ENCODE measurements at places on chromosomes 3 and 15.

- DNase-seq = no peak
Measured at GRCh38 chr15:46892621-46893160, 824.6 kb upstream of the SEMA6D start.

DNA sequence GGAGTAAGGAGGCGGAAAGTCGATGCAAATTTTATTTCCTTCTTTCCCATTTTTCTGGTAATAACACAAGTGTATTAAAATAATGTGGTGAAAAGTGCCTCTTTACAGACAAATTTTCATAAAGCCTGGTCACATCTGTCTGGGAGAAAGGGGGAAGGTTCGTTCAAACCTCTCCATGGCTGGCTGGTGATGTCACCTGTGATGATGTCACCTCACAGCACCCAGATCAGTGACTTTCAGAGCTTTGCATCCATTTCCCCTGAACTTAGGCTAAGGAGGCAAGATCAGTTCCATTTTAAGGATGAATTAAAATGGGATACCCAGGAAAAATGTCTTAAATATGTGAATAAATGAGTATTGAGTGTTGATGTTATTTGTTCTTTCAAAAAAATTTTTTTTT lies 34.1 kb downstream of the ATP10A start:
- DNase-seq = no peak

DNA sequence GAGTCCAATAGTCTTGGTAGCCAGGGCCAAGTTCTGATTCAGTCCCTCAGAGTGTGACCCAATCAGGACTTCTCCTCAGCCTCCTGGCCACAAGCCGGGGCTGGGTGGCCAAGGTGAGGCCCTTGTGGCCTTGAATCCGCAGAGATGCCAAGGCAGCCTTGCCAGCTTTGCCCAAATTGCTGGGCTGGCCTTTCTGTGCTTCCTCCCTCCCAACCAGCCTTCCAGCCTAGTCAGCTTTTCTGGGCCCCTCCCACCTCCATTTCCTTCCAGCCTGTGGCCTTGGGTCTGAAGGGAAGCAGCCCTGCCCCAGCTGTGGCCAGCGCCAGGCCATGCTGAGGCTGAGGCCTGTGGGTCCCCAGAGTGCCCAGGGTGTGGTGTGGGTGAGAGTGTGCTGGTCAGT lies 34.3 kb upstream of the ANKDD1A start:
- DNase-seq = no peak

DNA sequence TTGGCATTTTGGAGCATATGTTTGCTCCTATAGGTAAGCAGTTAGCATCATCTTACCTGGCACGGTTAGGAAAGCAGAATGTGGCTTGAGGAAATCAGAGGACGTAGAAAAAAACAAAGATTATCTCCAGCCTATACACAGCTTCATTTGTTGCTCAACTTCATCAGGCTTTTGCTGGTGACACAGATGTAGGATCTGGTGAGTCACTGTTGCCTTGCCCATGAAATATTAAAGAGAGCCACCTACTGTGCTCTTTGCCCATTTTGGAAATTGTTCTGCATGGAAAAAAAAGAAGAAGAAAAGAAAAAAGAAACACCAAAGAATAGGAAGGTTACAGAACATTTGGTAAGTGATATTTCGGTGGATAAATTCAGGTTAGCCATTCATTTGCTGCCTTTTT lies 3.8 kb downstream of the IL1RAP start:
- no peak for DNase-seq

DNA sequence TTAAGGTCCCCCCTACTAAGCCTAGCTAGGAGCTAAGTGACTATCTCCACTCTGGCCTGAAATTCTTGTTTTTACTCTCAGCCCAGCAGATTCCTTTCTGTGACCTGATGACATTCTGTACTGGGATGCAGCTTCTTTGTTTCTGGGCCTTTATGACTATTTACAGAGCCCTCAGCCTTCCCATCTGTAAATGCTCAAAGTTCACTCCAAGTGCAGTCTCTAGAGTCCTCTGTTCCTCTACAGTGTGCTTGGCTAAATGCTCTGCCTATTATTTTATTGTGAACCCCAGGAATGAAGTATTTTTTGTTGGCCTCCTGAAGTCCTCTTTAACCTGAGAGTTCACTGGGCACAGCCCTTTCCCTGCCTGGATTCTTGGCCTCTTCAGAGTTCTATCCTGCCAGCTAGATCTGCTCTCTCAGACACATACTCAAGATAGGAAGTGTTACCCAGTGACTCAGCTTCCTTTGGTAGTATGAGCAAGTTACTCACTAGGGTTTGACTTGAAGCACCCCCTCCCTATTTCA lies 278.1 kb upstream of the P2RY1 start:
- no peak for DNase-seq

GRCh38 chr3:161305095-161305991 lies 66.0 kb downstream of the SPTSSB start:
- no peak for DNase-seq

DNA sequence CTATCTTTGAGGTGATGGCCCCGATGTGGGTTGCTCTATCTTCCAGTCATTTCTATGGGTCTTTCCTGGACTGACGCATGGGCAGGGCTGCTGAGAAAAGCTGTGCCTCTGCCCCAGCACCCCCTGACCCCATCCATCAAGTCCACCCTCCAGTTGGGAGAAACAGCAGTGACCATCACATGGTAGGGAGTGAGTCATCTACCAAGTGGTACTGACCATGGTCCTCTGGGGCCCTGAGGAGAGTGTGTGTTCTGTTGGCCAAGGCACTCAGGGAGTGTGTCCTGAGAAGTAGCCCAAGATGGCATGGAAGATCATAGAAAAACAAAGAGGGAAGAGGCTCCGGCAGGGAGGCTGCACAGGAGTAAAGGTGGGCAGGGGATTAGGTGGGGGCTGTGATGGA lies 1.6 kb upstream of the DNAH1 start:
- DNase-seq = no peak

GRCh38 chr3:71160785-71161546 lies 422.6 kb downstream of the FOXP1 start:
- DNase-seq = no peak

GRCh38 chr15:65847989-65848388 lies 21.3 kb upstream of the RAB11A start:
- no peak for DNase-seq

DNA sequence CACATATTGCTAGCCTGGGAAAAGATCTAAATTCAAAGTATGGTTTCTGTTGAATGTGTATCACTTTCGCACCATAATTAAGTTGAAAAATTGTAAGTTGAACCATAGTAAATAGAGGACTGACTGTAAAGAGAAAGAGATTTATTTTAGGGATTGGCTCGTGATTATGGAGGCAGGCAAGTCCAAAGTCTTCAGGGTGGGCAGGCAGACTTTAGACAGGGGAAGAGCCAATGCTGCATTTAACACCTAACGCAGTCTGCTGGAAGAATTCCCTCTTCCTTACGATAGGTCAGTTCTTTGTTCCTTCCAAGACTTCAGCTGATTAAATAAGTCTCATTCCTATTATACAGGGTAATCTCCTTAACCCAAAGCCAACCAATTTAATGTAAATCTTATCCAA lies 15.8 kb downstream of the C3orf85 start:
- DNase-seq = no peak

GRCh38 chr3:177714945-177715344 lies 517.7 kb upstream of the TBL1XR1 start:
- no peak for DNase-seq

- no peak for DNase-seq
Measured at GRCh38 chr3:140023616-140024530, 88.9 kb downstream of the CLSTN2 start.

DNA sequence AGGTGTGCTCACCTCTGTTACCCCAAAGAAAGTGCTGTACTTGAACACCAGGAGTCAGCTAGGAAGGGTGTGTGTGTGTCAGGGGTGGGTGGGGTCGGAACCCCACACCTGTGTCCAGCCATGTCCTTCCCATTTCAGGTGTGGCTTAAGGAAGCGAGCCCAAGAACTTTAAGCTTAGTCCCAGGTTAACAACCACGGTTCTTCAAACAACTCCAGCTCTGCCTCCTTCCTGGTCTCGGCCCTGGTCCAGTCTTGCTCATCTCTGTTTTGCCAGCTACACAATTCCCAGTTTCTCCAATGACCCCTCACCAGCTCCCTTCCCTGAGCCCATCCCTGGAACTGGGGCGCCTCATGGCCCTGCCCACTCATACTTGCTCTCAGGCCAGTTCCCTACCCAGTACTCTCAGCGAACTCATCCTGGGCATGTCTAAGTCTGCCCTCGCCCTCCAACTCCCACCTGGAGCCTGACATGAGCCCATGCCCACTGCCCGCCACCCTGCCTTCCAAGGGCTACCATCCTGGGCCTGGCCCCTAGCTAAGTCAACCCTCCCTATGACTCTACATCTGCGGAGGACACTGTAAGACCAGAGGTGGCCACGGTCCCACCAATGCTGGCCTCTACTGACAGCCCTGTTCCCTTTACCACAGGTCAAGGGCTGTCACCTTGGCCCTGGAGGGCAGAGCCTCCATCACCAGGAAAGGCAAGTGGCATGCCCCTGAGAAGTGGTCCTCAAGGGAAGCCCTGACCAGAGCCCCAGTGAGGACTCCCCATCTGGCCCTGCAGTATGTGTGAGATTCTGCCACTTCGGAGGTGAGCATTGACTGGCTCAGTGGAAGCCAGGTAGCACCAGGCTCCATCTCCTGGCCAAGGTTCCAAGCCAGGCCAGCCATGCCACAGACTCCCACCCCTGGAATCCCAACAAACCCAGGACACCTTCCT lies 9.2 kb downstream of the POC1A start:
- DNase-seq = no peak

- DNase-seq = no peak
Measured at GRCh38 chr3:192921793-192922192, 4.1 kb upstream of the MB21D2 start.

GRCh38 chr3:42685363-42685881 lies at the start of gene KLHL40:
Gene KLHL40 (plus strand): TSS chr3:42685537. CDS start chr3:42685619, 82 bp downstream.
- no peak for DNase-seq

- no peak for DNase-seq
Measured at GRCh38 chr15:66644869-66645268, 57.2 kb upstream of the SMAD6 start.

DNA sequence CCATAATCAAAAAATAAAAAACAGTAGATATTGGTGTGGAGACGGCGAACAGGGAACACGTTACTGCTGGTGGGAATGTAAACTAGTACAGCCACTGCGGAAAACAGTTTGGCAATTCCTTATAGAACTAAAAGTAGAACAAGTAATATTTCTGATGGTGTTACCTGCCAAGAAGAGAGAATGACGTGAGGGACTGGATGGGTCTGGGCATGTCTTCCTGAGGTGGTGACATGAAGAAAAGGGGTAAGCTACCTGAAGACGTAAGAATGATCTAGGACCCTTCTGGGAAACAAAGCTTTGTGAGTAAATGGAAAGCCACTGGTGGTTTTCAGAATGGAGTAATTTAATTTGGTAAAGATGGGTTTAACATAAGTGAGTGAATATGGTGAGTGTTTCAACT lies 19.4 kb upstream of the PLOD2 start:
- no peak for DNase-seq

- DNase-seq = peak; percentile 12
Measured at GRCh38 chr3:123652342-123652984, 67.6 kb upstream of the HACD2 start.

DNA sequence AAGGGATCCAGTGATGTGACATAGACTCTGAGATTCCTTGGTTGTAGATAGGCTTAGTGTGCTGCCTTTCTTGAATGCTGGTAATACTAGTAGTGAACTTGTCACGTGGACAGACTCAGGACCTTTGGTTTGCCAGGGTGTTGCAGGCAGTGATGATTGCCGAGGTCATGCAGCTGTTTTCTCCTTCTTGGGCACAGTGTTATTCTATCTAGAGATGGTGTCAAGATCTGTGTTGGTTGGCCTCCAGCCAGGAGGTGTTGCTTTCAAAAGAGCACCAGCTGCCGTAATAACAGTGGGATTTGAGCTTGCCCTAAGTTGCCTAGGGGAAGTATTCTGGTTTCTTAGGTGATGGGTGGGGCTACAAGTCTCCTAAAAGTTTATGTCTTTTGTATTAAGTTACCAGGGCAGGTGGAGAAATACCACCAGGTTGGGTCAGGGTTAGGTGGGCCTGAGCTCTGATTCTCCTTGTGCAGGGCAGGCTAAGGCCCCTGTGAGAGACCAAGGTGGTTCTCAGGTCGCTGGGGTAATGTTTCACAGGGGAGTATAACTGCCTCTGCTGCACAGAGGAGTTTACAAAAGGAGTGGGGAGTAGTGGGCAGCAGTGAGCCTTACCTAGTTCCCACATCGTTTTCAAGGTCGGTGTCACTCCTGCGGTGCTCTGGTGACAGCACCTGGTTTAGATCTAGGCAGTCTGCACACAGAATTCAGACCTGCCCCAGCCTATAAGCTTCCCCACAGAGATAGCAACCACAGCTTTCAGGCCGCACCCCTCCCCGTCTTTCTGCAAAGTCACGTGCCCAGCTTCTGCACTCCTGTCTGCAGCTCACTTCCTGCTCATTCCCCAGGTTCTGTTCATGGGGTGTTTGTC lies 350.3 kb downstream of the DOCK3 start:
- DNase-seq = no peak

- no peak for DNase-seq
Measured at GRCh38 chr3:182785756-182786155, 7.5 kb upstream of the ATP11B start.

DNA sequence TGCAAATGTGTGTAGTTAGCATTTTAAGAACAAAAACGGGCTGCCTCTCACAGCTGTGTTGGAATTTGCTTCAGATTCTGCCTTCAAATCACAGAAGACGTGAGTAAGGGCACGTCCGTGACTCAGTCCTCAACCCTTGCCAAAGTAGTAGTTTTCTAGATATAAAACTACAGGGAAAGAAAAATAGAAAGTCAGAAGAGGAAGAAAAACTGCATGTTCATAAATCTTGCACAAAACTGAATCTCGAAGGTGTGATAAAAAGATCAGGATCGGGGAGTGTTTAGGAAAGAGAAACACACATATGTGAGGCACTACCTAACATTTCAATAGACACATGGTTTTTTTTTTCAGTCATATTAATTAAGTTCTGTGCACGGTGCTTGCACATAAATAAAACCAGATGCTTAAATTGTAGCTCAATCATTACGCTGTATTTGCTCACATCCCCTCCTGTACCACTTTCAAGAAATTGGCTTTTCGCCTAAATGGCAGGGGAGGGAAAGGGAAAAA lies 71.7 kb downstream of the P3H2 start:
- no peak for DNase-seq

GRCh38 chr15:90035095-90035839 lies 34.1 kb downstream of the ZNF710 start:
- DNase-seq = no peak

GRCh38 chr3:23377928-23378672 lies 175.0 kb downstream of the UBE2E2 start:
- no peak for DNase-seq

- DNase-seq = no peak
Measured at GRCh38 chr15:88127432-88127790, 129.1 kb downstream of the NTRK3 start.

DNA sequence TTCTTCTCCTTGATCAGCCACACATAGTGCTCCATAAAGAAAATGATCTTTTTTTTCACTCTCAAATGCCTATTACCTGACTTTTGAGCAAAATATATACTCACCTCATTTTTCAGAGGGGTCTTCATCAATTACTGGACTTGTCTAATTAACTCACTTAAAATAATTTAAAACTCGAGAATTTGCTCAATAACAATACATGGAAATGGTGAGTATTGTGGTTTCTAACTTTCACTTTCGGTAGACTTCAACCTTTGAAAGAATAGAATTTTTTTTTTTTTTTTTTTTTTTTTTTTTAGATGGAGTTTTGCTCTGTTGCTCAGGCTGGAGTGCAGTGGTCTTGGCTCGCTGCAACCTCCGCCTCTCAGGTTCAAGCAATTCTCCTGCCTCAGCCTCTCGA lies 17.7 kb upstream of the EPHB1 start:
- no peak for DNase-seq

GRCh38 chr15:56893364-56893678 lies 25.1 kb upstream of the TCF12 start:
- no peak for DNase-seq

- no peak for DNase-seq
Measured at GRCh38 chr3:44511238-44511566, 33.7 kb upstream of the ZNF445 start.

GRCh38 chr15:43151688-43152087 lies 18.3 kb downstream of the TMEM62 start:
- DNase-seq = no peak

Data from NCI-H187 treated with DMSO at 0.1 percent for 48 hours (cell line).